ENCODE measurements at places on chromosomes 3 and 15.

GRCh38 chr3:63333815-63334214 is 55.7 kb downstream of the SYNPR start:
- no peak for DNase-seq

DNA sequence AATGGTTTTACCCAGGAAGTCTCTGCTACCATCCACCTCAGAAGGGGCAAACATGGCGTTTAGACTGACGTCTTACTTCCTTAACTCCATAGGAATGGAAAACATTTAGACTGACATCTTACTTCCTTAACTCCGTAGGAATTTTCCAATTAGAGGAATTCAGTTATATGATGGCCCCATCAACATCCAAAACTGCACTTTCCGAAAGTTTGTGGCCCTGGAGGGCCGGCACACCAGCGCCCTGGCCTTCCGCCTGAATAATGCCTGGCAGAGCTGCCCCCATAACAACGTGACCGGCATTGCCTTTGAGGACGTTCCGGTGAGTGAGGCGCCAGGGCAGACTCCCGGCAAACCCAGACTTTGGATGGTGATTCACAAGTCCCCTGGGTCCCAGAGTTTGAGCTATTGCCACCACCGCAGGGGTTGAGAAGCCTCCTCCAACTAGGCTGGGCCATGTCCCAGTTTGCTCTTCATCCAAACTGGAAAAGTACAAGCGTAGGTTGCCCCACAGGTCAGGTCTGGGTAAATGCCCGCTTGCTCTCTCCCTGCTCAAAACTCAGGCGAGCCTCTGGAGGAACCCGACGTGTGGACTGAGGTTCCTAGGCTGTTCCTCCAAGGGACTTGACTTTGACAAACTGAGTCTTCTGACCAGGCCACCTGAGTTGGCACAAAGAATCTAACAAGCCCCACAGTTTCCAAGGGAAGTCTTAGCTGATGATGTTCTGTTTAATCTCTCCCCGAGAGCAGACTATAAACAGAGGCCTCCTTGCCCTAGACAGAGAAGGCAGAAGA is 57.7 kb downstream of the MESD start:
- DNase-seq, result no peak

GRCh38 chr3:185400866-185401265 is 37.9 kb downstream of the MAP3K13 start:
- no peak for DNase-seq

DNA sequence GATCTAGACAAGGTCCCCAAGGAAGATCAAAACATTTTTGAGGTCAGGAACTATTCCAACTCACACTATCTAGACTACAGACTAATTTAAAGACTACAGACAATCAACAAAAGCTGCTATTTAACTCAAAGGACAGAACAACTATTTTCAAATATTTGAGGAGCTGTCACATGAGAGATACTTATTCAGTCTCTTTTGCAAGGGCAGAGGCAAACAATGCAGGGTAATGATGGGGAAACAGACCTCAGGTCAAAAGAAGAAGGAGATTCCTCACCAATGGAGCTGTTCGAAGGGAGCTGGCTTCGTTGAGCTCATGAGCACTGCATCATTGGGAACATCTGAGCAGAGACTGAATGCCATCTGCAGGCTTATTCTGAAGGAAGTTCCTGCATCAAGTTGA is 231.9 kb downstream of the DTWD1 start:
- no peak for DNase-seq

- no peak for DNase-seq
Observed at GRCh38 chr3:53024315-53024714, 21.6 kb downstream of the SFMBT1 start.

DNA sequence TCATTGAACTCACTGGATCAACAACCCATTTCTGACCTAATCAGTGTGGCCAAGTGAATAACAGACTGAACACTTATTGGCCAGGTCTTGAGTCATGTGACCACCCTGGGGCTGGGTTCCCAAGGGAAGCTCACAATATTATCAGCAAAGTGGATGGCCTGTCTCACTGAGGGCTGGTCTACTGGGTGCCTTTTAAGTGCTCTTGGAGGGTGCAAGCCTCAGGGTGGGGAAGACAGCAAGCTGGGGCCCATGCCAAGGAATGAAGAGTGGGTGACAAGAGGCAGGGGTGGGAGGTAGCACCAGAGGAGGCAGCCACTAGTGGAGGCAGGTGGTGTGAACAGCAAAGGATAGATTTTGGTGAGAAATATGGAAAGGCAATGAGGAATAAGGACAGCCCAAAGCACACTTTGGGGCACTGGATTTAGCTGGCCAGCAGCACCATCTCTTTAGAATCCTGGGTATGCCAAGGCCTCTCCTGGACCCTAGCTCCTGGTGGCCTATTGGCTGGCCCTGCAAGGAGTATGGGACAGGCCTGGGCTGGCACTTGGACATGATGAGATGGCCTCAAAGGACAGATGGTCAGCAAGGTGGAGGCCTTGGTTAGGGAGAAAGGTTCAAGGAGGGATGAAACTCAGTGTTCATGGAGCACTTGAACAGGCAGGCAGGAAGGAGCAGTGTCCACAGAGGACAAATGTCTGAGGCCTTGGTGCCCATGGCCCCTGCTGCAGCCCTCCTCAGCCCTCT is 34.2 kb downstream of the HMCES start:
- DNase-seq, result no peak

DNA sequence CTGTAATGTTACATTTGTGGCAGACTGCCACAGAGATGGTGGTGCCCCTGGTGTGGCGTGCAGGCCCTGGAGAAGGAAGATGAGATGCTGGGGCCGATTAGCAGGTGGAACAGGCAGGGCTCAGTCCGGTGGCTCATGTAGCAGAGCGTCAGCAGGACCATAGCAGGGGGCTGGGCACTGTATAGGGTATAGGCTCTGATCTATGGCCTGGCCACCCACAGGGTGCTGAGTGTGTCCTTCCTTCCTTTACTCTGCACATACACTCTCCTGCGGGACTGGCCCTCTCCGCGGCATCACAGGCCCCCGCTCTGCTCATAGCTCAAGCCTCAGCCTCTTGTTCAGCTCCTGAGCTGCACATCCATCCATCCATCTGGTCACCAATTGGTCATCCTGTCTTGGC is 143.6 kb downstream of the OPA1 start:
- no peak for DNase-seq

GRCh38 chr15:72421484-72421883 is 23.4 kb downstream of the TMEM202 start:
- DNase-seq, result no peak

GRCh38 chr3:105614288-105615030 is 247.8 kb downstream of the ALCAM start:
- DNase-seq, result no peak

Data from NCI-H446 treated with DMSO at 0.1 percent for 48 hours (cell line).